ENCODE measurements at places on chromosomes 2 and 18.

GRCh38 chr2:207633686-207634085 lies 8.5 kb upstream of the METTL21A start:
- no peak for DNase-seq

DNA sequence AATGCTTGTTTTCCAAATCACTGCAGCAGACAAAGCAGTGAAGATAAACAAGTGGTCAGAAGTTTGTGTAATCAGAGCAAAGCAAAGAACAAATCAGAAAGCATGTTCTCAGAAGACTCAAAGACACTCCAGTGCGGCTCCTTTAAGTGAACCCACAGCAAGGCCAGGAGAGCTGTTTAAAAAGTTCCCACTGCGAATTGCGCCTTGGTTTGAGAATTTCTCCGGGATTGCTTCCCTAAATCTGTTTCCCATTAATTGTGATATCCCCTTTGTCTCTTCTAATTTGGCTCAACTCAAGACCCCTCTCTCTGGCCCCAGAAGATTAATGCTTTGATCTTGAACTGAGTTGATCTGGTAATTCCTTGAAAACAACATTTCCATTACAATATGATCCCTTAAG lies 122.4 kb upstream of the BCL2L11 start:
- DNase-seq = no peak

DNA sequence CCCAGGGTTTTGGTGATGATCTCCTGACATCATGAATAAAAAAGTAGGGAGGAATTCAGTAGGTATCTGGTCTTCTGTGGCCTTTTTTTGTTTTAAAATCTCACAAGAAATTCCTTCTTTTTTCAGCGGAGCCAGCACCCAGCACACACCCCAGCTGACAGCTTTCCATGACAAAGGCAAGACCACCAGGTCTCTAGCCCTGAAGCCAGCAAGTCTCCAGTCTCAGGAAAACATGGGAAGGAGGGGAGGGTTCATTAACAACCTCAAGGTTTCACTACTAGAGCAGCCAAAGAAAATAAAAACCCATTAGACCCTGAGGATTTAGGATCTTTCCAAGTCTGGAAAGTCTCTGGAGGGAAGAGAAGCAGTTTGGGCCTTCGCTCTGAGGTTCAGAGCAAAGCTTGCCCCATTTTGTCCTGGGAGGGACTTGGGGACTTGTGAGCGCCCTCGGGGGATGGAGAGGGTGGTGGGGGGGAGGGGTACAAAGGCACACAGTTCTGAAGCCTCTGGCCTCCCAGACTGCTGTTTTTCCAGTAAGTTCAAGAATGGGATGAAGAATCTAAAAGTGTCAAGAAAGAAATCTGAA lies 9.0 kb downstream of the FOXI3 start:
- no peak for DNase-seq

GRCh38 chr18:73594749-73595148 lies 552.9 kb downstream of the FBXO15 start:
- no peak for DNase-seq

GRCh38 chr2:12714391-12715221 lies 2.1 kb upstream of the TRIB2 start:
- DNase-seq = no peak

- no peak for DNase-seq
Measured at GRCh38 chr18:12890964-12891363, 6.9 kb upstream of the PTPN2 start.

DNA sequence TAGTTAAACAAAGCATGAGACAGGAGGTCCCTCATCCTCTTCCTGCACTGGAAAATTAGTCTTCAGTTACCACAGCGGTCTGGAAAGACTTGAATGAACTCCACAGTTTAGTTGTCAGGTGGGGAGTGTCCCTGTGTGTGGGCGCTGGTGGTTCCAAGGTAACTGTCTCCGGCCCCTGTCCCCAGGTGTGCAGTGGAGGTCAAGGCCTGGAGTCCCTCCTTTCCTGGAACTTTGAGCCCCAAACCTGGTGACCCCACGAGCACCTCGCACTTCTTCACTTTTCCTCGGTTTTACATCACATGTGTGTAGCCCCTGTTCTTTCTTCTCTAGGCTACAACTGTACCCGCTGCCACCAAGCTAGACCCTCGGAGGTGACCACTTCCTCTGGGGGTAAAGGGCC lies 28.0 kb upstream of the INHBB start:
- no peak for DNase-seq

DNA sequence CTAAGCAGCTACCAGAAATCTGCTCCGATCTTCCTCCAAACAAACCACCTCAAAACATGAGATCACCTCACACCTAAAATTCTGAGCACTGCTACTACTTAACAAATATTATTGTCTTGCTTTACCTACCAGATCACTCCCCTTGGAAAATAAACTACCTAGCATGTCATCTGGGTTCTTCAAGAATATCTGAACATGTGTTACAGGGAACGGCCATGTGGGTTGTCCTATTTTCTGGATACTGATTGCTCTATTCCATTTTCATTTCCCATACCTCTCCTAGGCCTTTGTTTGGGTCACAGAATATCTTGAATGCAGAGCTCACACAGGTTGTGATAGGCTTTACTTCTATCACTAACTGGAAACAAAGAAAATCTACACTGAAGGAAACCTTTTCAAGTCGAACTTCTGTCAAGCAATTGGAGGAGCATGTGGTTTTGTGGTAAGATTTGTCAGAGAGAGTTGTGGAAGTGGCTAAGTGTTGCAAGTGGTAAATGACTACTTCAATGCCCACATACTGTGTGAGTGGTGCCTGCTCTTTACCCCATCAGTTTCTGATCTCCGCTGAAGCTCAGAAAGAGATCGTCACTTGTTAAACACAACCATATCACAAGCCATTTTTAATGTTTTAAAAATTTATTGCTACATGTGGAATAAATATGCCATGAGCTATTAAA lies 739.1 kb upstream of the ZEB2 start:
- DNase-seq = no peak

DNA sequence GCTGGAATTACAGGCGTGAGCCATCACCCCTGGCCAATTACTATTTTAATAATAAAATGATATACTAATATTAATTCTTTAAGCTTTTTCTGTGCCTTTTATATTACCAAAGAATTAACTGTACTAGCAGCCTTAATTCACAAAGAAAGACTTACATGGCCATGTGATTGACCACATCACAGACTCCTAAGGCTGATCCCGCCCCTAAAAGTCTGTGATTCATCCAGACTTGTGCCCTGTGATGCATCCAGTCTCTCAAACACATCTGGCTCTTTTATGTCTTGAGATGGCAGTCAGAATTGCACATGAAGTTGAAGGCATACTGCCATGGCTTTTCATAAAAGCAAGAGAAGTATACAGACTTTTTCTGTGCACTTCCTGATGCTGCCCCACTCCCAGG lies 91.7 kb downstream of the DTNA start:
- DNase-seq = no peak

- no peak for DNase-seq
Measured at GRCh38 chr18:68667121-68667520, 47.8 kb downstream of the TMX3 start.

- DNase-seq = no peak
Measured at GRCh38 chr2:239275847-239276831, 124.7 kb downstream of the HDAC4 start.

- no peak for DNase-seq
Measured at GRCh38 chr2:64809216-64809615, 155.5 kb upstream of the SERTAD2 start.

GRCh38 chr2:156321243-156321904 lies 11.1 kb downstream of the NR4A2 start:
- no peak for DNase-seq

GRCh38 chr2:43950383-43951008 lies 45.3 kb downstream of the LRPPRC start:
- no peak for DNase-seq

DNA sequence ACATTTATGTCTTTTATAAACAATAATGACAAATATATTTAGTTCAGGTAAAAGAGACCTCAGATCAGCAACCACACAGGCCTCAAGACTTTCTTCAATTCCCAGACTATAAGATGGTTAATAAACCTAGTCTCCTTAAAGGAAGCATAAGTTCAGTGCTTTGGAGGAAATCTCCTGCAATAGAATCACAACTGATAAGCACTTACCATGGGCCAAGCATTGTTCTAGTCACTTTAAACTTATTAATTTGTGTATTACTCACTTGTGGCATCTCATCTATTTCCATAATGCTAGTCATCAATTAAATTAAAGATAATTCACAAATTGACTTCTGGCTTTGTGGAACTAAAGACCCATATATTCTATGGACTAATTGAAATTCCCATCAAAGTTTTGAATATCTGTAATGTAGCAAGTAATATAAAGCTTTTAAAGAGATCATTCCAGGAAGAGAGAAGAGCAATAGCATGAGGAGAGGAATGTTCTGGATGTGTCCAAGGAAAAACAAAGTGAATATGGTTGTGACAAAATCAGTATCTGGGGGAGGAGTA lies 42.2 kb downstream of the COL3A1 start:
- DNase-seq = no peak

GRCh38 chr2:224956706-224957105 lies 85.6 kb downstream of the DOCK10 start:
- no peak for DNase-seq

GRCh38 chr18:42635378-42636048 lies 480.0 kb downstream of the RIT2 start:
- no peak for DNase-seq

DNA sequence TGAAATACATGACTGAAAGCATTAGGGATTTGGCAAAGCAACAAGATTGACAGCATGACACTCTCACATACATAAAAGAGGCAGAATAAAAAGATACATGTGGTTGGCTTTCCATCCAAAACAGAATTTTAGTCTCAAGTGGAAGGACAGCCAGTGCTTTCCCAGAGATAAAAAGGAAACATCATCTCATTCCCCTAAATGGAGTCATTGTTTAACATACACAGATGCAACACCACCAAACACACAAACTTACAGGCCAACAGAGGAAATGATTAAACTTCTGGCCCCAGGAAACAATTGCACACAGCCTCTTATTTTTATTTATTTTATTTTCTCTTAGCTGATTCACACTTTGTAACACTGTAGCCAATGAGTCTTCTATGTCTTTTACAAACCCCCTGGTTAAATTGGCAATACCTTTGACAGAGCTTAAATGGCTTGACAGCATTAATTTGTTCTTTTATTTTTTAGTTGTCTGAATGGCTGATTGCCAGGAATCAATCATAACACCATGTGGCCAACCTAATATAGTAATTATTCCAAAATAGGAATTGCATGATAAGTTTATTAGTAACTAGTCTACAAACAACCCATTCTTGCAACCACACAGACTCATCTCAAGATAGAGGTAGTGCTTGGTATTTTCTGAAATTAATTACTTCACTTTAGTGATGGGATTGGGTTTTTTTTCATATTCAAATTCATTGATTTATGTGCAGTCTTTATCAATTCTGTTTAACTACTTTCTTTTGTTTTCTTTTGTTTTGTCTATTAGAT lies 190.5 kb downstream of the RND3 start:
- DNase-seq = no peak

DNA sequence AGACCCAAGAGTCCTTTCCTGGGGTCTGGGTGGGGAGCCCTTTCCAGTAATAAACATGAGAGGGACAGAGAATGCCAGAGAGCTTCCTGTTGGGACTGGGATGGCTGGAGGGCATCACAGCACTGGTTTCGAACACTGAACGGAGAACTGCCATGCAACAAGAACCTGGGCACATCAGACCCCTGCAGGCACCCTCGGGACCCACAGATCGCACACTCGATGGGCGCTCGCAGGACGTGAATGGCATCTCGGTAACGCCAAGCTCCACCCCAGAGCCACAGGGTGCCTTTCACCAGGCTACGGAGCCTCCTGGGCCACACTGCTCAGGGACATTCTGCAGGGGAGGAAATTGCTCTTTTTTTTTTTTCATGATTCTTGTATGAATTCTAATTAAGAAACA lies 25.1 kb downstream of the SLC66A2 start:
- DNase-seq = peak; percentile 41

DNA sequence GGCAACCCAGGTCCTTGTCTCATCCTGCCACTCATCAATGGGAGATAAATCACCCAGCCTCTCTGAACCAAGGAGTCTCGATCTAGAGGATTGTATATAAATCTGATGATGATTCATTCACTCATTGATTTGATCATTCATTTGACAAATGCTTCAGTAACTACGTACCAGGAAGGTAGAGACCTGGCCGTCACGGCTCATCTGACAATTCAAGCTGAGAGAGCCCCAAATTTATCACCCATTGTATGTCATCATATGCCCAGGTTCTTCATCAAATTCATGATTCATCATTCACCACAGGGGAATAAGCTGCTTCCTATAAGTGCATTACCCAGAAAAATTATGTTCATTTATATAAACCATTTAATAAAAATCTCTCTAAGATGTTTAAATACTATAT lies 116.9 kb downstream of the FAM161A start:
- no peak for DNase-seq

Measured in H1 (cell line).